ENCODE measurements at places on chromosomes 4 and X. TPM values are rescaled to one million over a fixed set of nuclear protein-coding genes. Genes with fewer than 3 reads are reported as not detected.

- no peak for DNase-seq
Measured at GRCh38 chr4:158322109-158322508, 111.8 kb downstream of the TMEM144 start.

DNA sequence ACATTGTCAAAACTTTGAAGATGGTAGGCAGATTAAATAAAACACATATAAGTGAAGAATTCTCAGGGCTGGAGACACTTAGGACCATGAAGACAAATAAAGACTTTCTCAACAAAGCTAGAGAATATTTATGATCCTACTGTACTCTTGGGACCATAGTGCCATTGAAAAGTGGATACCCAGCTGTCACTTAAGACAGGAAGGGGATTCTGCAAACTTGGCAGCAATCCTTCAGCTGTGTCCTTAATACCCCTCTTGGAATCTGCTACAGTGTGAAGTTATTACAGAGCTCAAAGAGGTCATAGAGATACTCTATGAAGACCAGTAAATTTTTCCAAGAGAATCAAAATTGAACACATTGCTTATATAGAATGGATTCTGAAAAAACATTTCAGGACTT lies 24.3 kb downstream of the PDE5A start:
- DNase-seq: no peak

DNA sequence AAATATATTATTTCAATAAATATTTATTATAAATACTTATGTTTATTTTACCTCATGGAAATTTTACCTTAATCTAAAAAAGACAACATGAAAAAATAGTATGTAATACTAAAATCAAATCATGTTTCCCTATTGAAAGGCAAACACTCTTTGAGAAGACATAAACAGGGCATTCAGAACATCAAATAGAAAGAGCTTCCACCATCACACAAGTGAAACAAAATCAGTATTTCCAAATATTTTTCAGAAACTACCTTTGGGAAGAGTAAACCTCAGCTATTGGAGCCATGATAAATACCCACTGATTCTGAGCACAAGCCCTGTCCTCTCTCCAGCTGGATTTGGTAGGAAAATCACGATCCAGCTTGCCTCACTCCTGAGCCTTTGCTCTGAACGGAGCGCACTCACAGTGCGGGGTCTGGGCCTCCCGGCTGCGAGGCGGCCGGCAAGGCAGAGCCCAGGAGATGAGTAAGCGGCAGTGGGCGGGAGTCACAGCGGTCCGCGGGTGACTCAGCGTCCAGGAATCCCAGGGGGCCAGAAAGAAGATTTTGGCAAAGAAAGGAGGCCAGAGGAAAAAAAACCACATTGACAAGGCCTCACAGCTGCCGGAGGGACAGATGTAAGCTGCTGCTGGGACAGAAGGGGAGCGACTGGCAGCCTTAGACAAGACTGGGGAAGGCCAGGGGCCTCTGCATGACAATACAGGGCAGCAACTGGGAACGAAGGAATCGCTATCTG lies 14.7 kb upstream of the ANXA5 start:
- no peak for DNase-seq

DNA sequence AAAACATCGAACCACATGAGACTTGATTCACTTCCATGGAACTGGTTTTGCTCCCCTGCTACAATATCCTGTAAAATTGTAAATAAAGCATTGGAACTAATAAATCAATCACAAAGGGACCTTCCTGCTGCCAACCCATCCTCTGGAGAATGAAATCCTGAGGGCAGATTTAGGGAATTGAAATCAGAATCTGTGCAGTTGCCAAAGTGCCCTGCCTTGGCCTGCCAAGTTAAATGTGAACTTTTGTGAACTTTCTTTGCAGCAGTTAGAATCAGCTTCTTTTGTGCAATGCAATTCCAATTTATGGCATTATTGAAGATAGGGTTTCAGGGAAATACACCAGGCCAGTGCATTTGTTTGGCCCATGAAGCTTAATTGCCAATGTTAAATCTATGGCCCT lies 263.1 kb downstream of the PTTG2 start:
- DNase-seq: no peak

GLRB gene
- 17.8 TPM for polyA plus RNA-seq

DNA sequence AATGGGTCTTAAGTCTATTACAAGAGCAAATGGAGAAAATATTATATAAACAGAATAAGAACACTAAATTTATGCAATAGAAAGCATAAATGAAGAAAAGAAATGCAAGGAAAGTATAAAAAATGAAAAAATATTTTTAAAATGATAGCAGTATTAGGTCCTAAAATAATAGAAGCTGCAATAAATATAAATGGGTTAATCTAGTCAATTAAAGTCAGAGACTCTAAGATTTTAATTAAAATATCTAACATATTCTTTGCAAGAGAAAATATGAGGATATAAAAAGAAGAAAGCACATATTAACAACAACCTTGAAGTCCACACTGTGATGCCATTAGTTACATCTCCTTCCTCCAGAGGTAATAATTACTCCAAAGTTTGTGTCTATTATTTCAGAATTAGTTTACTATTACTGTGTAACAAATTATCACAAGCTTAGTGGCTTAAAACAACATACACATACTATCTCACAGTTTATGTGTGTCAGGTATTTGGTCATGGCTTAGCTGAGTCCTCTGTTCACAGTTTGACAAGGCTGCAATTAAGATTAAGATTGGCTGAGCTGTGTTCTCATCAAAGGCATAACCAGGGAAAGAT lies 174.9 kb downstream of the NAA11 start:
- no peak for DNase-seq

DNA sequence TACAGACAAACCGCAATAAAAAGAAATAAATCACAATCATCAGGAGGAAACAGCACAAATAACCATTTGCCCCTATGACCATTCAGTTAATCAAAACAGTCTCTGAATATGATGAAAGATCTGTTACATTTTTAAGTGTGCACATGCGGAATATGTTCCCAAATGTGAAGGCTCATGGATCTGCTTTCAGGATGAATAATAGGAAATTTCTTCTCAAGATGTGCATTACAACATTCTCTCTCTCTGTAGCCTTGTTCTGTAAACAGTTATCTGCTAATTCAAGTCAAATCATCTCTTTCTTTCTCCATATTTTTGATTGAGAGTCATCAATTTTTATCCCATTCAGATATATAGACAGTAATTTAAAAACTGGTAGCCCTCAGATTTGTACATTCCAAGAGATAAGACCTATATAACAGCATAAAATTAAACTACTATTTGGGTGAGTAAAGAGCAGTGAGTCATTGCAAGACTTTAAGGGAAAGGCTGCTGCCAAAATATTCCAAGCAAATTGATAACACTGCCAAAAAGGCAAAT lies 433.9 kb upstream of the ATOH1 start:
- DNase-seq: no peak

DDIT4L gene
- 3.2 TPM for polyA plus RNA-seq

DNA sequence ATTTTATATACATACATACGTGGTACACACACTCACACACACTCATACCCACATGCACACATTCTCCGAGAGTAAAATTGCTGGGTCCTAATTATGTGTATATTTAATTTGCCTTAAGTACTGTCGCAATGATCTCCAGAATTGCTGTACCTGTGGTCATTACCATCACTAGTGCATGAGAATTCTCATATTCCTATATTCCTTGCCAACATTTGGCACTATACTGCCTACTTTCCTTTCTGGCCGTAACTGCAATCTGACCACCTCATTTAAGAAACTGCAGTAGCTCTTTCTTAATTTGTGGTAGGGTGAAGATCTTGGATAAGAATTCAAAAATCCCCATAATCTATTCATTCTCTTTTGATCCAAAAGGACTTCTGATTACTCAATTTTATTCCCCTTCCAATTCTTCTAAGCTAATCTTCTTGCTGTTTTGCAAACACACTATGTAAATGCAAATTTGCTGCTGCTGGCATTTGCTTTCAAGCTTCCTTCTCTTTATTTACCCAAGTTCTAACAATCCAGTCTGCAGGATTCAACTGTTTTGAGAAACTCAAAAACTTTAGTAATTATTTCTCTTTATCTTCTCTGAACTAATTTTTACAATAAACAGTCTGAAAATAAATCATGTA lies 45.1 kb downstream of the ASIC5 start:
- no peak for DNase-seq

TMEM156 gene
- polyA plus RNA-seq: 4.8 TPM

ACOX3 gene
- polyA plus RNA-seq: 15.0 TPM

BST1 gene
- polyA plus RNA-seq: 12.8 TPM

GRCh38 chr4:143383005-143383574 lies 46.4 kb downstream of the GAB1 start:
- DNase-seq: no peak

GRCh38 chr4:181018913-181019312 lies 1224.3 kb upstream of the TENM3 start:
- DNase-seq: no peak

DNA sequence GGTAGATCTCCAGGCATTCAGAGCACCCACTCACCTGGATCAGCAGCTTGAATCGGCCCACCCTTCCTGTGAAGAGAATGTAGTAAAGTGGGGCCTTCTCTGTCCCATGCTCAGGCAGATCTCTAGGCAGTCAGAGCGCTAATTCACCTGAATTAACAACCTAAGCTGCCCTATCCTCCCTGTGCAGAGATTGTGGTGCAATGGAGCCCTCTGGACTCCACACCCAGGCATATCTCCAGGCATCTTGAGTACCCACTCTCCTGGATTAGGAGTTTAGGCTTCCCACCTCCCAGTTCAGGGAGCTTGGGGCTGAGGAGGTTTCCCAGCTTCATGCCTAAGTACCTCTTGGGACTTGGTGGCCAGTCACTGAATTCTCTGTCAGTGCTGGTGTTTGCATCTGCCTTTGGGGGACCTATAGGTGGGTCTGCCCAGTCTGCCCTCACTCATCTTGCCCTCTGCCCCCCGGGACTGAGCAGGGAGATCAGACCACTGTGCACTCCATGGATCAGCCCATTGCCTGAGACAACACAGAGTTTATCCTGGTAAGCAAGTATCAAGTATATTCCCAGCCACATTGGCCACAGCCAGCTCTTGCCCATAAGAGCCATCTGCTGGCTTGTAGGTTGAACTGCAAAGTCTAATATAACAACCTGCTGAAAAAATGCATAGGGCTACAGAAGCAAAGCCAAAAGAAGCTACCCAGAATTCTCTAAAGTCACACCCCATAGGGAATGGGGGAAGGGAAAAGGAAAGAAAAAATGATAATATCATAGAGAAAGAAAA lies 372.9 kb downstream of the KLHL13 start:
- no peak for DNase-seq

GRCh38 chr4:108261026-108261425 lies 92.3 kb upstream of the LEF1 start:
- DNase-seq: no peak
